ENCODE measurements at places on chromosomes 5 and 9.
A peak's percentile ranks its signal among the peaks of the same experiment; 100 is the strongest.

- no peak for DNase-seq
Observed at GRCh38 chr5:2686321-2687124, 65.0 kb downstream of the IRX2 start.

- peak; percentile 31 for DNase-seq
Observed at GRCh38 chr9:114869845-114870244, 60.5 kb downstream of the TNFSF8 start.

DNA sequence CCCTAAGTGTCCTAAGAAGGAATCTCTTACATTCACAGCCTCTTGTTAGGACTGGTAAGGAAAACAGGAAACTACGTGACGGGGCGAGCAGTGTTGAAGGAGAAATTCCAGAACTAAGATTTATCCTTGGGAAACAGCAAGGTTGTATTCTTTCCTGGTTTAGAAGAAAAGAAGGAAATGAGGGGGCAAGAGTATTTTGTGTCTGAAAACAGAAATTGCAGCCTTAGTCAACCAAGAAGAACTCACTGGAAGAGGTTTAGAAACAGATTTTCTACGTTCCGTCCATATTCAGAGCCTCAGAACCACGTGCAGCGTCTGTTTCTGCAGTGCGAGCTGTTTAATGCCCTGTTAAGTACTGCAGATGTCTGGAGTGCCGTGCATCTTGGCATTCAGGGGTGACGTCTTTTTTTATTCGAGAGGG lies 75.2 kb downstream of the GOLPH3 start:
- DNase-seq: no peak

GRCh38 chr5:42912184-42912798 lies 100.6 kb upstream of the SELENOP start:
- DNase-seq: no peak

GRCh38 chr9:21995006-21995665 lies 545 bp downstream of the CDKN2B-AS1 start:
- peak; percentile 90 for DNase-seq

DNA sequence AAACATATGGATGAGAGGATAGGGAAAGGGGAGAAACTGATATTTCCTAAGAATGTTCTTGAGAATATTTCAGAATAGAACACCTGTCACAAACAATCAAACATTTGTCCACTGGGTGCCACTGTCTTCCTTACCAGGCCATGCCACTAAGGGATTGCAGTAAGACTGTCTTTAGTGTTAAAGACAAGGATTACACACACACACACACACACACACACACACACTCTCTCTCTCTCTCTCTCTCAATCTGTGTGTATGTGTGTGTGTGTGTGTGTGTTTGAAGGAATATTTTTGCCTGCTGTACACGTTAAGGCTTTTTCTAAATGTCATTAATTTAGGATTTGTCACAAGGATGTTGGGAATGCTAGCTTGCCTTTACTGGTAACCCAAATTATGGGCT lies 54.4 kb downstream of the CCDC192 start:
- DNase-seq: no peak

- no peak for DNase-seq
Observed at GRCh38 chr9:77929942-77930341, 101.7 kb downstream of the GNAQ start.

GRCh38 chr5:38600329-38601045 lies 44.0 kb upstream of the LIFR start:
- no peak for DNase-seq

DNA sequence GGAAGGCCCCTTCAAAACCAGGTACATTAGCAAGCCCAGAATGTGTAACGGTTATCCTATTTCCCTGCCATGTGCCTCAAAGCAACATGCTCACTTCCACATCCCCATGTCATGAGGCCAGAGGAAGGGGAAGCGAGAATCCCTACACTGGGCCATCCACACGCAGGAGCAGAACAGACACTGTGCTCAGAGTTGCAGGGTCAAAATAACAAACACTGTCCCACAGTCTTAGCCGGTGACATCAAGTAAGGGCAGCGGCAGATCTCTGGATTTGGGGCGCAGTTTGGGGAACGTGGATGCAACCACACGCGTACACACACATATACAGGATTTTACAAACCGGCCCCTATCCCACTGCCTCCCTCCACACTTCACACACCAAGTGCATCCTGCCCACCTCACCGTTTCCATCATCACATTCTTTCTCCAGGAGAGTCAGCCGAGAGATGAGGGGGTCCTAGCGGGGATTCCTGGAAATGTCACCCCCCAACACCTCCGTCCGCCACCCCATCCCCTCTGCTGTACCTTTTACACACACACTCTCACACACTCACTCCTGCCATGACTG lies 776 bp downstream of the APBA1 start:
- DNase-seq: no peak

- no peak for DNase-seq
Observed at GRCh38 chr5:81151546-81151945, 81.6 kb upstream of the CKMT2 start.

GRCh38 chr5:83539463-83539790 lies 67.9 kb downstream of the VCAN start:
- DNase-seq: no peak

GRCh38 chr9:115301581-115301980 lies 183.6 kb upstream of the TNC start:
- DNase-seq: no peak

DNA sequence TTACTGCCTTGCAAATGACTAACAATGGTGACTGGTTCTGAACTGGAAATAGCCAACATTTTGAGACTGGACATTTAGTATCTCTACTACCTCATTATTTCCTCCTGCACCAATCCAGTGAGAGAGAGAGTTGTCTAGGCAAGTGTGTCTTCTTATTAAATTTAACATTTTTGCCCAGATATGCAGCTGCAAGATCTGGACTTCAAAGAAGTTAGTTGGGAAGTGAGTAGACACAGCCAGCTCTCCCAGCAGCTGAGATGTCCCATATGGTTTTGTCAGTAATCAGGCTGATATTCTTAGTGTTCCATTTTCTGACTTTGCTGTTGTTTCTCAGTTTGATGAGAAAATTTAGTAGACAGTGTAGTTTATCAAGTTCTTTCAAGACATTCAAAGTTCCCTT lies 1778.8 kb upstream of the CDH6 start:
- no peak for DNase-seq

DNA sequence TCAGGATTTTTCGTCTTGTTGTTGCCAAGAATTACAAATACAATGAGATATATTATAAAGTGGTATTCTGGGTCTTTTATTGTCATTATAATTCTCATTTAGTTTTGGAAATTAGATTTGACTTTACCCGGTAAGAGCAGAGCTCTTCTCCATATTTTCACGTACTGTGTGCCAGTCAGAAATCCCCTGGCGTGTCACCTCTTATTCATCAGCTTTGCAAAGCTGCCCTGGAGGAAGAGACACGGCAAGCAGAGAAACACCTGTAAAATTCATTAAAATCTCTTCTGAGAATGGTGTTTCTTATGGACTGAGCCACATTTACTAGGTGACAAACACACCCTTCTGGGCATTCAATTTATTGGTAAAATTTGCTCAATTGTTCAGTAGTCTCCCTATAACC lies 440.4 kb downstream of the HINT1 start:
- no peak for DNase-seq

GRCh38 chr5:170159101-170159698 lies 53.5 kb downstream of the FOXI1 start:
- no peak for DNase-seq

- DNase-seq: no peak
Observed at GRCh38 chr5:56154732-56155484, 78.2 kb downstream of the ANKRD55 start.

- no peak for DNase-seq
Observed at GRCh38 chr5:143741421-143741820, 70.5 kb upstream of the HMHB1 start.

GRCh38 chr5:135707302-135707701 lies 127.2 kb upstream of the SLC25A48 start:
- DNase-seq: no peak

GRCh38 chr9:103839197-103839596 lies 254.9 kb upstream of the SMC2 start:
- DNase-seq: no peak

DNA sequence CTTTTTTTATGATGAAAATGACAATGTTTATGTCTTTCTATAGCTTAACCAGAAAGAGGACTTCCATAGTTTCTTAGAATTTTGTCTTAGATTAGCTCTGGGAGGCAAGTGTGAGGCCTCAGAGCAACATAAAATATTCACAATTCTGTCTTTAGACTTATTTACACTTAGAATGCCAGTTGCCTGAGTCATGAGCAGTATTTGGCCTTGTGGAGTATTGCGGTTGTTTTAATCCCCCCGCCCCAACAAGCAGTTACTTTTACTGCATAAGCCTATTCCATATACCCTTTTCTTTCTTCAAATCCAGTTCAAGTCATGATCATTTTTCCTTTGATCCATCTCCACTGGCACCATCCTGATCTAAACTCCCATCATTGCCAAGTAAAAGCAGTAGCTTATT lies 198.0 kb upstream of the EGFLAM start:
- no peak for DNase-seq

GRCh38 chr5:32017692-32018367 lies 156.3 kb downstream of the GOLPH3 start:
- no peak for DNase-seq

DNA sequence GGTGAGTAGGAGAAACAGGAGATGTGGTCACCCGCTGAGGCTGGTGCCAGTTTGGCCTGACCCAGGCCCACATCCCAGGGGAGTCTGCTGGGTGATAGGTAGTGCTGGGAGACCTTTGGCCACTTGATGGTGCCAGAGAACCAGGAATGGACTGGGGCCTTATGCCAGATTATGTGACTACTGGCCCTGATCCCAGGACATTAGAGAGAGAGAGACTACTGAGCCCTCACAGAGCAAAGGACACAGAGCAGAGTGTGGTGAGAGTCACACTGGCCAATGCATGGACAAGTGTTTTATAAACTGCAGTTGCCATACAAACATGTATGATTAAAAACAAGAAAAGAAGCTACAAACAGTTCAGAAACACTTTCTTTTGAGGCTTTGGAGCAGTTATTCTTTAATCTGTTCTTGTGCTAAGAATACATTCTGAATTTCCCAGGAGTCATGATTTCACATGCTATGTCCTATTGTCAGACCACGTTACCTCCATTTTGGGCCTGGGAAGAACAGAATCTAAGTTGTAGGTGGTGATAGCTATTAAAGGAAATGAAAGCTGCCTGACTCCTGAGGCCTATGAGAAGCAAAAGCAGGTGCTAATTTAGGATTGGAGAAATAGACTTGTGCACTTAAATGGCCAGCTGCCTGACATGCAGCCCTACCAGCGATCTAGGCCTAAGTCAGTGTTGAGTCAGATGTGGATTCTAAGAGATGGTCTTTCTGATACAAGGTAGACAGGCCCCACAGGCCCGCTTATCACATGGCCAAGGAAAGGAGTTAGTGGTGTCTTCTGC lies 32.6 kb upstream of the TMOD1 start:
- DNase-seq: no peak

- DNase-seq: no peak
Observed at GRCh38 chr9:112012026-112012902, 115.7 kb downstream of the UGCG start.

GRCh38 chr9:132671620-132672412 lies 1.6 kb downstream of the GTF3C4 start:
- DNase-seq: no peak

DNA sequence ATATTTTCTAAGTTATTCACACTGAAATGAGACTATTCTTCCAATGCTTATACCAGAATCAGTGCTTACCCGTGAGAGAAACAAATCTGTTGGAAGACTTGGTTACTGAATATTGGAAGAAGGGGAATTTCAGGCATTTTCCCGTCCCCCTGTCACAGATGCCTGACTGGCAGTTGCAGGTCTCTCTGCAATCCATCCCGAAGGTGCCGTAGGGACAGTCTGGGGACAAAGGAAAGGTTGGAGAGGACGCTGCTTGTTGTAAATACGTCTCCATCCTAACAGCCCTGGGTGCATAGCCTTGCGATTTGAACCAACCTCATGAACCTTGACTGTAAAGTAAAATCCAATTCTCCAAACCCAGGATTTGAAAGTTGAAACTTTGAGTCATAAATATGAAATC lies 3.5 kb downstream of the ESM1 start:
- DNase-seq: no peak

DNA sequence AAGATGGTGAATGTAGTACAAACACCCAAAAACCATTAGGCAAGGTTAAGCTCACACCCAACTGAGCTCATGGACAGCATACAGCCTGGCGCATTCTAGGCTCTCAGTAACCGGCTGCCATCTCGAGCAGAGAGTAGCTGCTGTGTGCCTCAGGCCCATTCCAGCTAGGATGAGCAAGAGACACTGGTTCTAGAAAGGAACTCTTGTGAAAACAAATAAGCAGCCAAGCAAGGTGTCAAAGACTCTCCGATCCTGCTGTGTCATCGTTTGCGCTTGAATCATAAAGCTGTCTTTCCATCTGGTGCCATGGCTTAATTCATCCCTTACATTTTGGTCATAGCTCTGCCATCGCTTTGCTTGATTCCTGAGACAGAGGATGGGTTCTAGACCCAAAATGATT lies 135.4 kb upstream of the MSX2 start:
- DNase-seq: no peak

DNA sequence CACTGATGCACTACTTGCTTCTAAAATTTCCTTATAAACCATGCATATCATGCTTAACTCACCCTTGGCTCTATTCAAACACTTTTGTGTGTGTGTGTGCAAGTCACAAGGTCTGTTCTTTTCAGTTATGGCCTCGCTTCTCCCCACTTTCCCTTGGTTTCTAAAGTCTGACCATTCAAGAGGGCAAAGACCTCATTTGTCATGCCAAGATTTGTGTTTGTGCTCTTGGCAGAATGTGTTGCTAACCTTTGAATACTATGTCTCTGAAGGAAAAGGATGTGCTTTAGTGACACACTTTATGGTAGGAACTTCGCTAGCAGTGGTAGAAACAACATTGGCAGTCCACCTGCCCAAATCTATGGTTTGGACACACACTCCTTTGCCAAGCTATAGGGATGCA lies 50.4 kb downstream of the SNX18 start:
- DNase-seq: no peak

GRCh38 chr9:22005021-22005701 lies 3.9 kb downstream of the CDKN2B start:
- DNase-seq: no peak

GRCh38 chr9:32350682-32351081 lies 33.8 kb upstream of the ACO1 start:
- no peak for DNase-seq

GRCh38 chr5:170480260-170480659 lies 23.6 kb upstream of the KCNIP1 start:
- no peak for DNase-seq

DNA sequence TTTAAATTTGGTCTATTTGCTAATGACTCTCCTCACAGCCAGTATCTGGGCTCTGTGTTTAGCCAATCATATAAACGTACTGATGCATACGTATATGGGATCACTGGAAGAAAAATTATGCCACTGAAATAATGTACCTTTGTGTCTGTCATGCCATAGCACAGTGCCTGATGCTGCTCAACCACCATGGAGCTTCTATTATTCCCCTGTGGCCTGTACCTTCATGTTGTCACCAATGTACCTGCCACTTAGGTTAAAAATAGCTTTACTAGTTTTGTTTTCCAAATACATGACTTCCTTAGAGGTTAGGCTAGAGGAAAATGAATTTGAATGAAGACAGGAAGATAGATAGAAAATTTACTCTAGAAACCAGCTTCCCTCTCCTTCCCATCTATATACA lies 34.6 kb downstream of the HACD4 start:
- no peak for DNase-seq
